Activated naive CD4-positive, alpha-beta T cell treated with anti-CD3 and anti-CD28 coated beads for 36 hours (primary cell): ENCODE measurements at places on chromosomes 5 and 9. TPM values are rescaled to one million over a fixed set of nuclear protein-coding genes. Genes with fewer than 3 reads are reported as not detected.

NTNG2 gene
- 0.76 TPM for total RNA-seq

NR2F1 gene
- not detected for total RNA-seq

CNTLN gene
- 0.25 TPM for total RNA-seq

OR1K1 gene
- not detected for total RNA-seq

SLC12A7 gene
- total RNA-seq: 13.6 TPM

PARP8 gene
- 20.1 TPM for total RNA-seq

PPP3R2 gene
- total RNA-seq: not detected

AQP7 gene
- not detected for total RNA-seq

GRCh38 chr9:131739959-131740648 is at the start of gene RAPGEF1:
Gene RAPGEF1, minus strand, starts transcription at chr9:131740076. Its CDS starts 246 bp downstream, at chr9:131739830.
- no peaks in the 10 kb centered on the region for H3K27me3 ChIP-seq
- H3K36me3 ChIP-seq: peaks cover 2% of the 10 kb centered on the region
- peaks cover 59% of the 10 kb centered on the region for H3K4me1 ChIP-seq

GRCh38 chr9:99365233-99365980 is 143.3 kb downstream of the SEC61B start:
- peaks cover 61% of the 10 kb centered on the region for H3K27me3 ChIP-seq
- no peaks in the 10 kb centered on the region for H3K36me3 ChIP-seq
- no peak overlapping the region for H3K4me3 ChIP-seq
- H3K27ac ChIP-seq: no peak overlapping the region
- peaks cover 10% of the 10 kb centered on the region for H3K4me1 ChIP-seq

DNA sequence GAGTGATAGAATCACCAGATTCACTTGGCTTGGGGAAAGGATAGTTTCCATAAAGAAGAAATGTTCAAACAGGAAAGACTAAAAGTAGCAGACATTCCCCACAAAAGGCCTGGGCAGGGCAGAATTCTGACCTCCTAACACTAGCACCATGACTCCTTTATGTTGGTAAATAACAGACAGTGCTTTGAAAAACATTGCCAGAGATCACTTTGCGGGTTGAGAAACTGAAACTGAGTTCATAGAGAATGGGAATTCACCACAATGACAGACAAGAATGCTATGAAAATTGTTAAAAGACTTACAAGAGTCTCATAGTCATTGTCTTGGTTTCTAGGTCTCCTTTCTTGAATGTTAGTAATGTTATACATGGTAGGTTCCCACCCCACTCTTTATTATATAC is 172.5 kb upstream of the GLRA1 start:
- H3K27ac ChIP-seq: no peak overlapping the region
- no peaks in the 10 kb centered on the region for H3K27me3 ChIP-seq
- no peaks in the 10 kb centered on the region for H3K36me3 ChIP-seq
- DNase-seq: no peak
- no peak overlapping the region for H3K4me3 ChIP-seq
- H3K4me1 ChIP-seq: peaks cover 8% of the 10 kb centered on the region

DNA sequence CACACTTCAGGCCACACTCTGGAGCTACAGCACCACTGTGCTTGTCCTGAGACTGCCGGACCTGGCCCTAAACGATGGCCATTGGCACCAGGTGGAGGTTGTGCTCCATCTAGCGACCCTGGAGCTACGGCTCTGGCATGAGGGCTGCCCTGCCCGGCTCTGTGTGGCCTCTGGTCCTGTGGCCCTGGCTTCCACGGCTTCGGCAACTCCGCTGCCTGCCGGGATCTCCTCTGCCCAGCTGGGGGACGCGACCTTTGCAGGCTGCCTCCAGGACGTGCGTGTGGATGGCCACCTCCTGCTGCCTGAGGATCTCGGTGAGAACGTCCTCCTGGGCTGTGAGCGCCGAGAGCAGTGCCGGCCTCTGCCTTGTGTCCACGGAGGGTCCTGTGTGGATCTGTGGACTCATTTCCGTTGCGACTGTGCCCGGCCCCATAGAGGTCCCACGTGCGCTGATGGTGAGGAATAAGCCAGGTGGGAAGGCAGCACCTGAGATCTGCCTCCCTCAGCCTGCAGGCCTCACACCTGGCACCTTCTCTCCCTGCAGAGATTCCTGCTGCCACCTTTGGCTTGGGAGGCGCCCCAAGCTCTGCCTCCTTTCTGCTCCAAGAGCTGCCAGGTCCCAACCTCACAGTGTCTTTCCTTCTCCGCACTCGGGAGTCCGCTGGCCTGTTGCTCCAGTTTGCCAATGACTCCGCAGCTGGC is 14.7 kb downstream of the CRB2 start:
- H3K36me3 ChIP-seq: no peaks in the 10 kb centered on the region
- H3K27ac ChIP-seq: no peak overlapping the region
- no peak for DNase-seq
- H3K4me3 ChIP-seq: no peak overlapping the region
- H3K4me1 ChIP-seq: peaks cover 8% of the 10 kb centered on the region
- H3K27me3 ChIP-seq: peaks cover 43% of the 10 kb centered on the region

- peaks cover 14% of the 10 kb centered on the region for H3K27me3 ChIP-seq
- DNase-seq: no peak
- H3K4me1 ChIP-seq: no peaks in the 10 kb centered on the region
- no peaks in the 10 kb centered on the region for H3K36me3 ChIP-seq
Observed at GRCh38 chr5:124592891-124593290, 153.5 kb downstream of the ZNF608 start.

DNA sequence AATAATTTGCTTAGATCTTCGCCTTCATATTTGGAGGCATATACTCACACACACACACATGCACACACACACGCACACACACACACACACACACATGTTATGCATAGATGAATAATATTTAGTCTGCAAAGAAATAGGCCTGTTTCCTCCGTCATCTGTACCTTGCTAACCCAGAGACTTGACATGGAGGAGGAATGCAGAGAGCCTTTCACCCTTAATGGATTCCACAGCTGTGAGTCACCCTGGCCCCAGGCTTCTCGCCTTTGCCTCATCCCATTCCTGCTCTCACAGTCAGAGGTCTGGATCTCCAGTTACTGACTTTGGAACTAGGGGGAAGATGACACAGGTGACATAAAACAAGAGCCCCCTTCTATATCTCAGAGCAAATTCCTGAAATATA is 29.7 kb downstream of the ZNF462 start:
- H3K27me3 ChIP-seq: peaks cover 2% of the 10 kb centered on the region
- H3K27ac ChIP-seq: no peak overlapping the region
- no peak for DNase-seq
- no peak overlapping the region for H3K4me3 ChIP-seq
- no peaks in the 10 kb centered on the region for H3K4me1 ChIP-seq

DNA sequence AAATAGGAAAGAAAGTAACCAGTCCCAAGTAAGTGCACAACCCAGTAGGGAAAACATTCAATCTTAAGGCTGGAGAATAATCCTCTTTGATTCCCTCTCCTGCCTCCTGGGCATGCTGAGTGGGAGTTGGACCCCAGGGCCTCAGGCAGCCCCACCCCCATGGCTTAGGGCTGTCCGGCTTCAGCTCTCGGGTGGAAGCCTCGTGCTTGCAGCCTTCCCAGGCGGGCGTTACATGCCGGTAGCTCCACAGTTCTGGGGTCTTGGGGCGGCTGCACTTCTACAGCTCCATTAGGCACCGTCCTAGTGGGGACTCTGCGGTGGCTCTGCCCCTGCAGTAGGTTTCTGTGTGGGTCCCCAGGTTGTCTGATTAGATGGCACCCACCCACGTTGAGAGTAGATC is 10.1 kb downstream of the GLIPR2 start:
- no peak overlapping the region for H3K27ac ChIP-seq
- DNase-seq: no peak
- H3K36me3 ChIP-seq: peaks cover 15% of the 10 kb centered on the region
- peaks cover 88% of the 10 kb centered on the region for H3K4me1 ChIP-seq
- no peak overlapping the region for H3K4me3 ChIP-seq

- DNase-seq: no peak
- no peak overlapping the region for H3K4me3 ChIP-seq
- no peaks in the 10 kb centered on the region for H3K36me3 ChIP-seq
- H3K27me3 ChIP-seq: peaks cover 28% of the 10 kb centered on the region
- no peaks in the 10 kb centered on the region for H3K4me1 ChIP-seq
- H3K27ac ChIP-seq: no peak overlapping the region
Observed at GRCh38 chr9:90600029-90600428, 42.6 kb downstream of the DIRAS2 start.

DNA sequence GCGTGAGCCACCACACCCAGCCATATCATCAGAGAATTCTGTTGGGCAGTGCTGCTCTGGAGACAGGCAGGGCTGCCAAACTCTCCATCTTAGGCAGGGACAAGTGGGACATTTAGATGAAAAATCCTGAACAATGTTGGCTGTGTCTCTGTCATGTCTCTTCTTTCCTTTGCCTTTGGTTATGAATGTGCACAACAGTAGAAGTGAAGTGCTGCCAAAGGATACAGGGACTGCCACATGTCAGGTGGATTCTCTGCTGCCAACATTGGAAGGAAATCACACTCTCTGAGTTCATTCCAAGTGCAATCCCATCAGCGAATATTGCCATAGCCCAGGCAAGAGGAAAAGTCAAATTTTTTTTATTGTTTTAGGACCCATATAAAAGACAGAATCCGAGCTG is 348.8 kb downstream of the TRPM3 start:
- H3K36me3 ChIP-seq: no peaks in the 10 kb centered on the region
- H3K4me1 ChIP-seq: no peaks in the 10 kb centered on the region
- H3K4me3 ChIP-seq: no peak overlapping the region
- no peak overlapping the region for H3K27ac ChIP-seq
- peaks cover 4% of the 10 kb centered on the region for H3K27me3 ChIP-seq

DNA sequence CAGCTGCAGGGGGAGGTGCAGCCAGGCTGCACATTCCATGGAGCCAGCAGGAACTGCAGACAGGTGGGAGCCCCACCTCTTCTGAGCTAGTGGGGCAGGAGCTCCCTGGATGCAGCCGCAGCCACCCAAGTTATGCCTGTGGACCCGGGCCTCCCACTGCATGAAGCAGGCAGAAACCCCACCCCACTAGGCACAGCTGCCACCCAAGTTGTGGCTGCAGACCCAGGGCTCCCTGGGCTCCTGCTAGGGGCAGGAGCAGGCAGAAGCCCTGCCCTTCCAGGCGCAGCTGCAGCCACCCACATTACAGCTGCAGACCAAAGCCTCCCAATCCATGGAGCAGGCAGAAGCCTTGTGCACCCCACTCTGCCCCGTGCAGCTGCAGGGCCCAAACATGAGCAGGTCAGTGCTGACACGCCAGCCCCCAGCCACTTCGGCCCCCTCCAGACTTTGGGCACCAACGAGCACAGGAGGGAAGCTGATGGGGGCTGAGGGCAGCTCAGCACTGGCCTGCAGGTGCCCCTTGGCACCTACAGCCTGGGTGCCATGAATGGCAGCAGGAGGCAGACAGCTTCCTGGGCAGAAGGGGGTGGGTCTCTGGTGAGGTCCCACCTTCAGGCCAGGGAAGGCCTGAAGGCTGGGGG is 106.9 kb downstream of the C9orf50 start:
- H3K36me3 ChIP-seq: no peaks in the 10 kb centered on the region
- H3K27me3 ChIP-seq: no peaks in the 10 kb centered on the region
- H3K27ac ChIP-seq: no peak overlapping the region
- no peak for DNase-seq
- no peak overlapping the region for H3K4me3 ChIP-seq

GRCh38 chr5:117776977-117777376 is 1202.4 kb upstream of the SEMA6A start:
- no peaks in the 10 kb centered on the region for H3K4me1 ChIP-seq
- H3K4me3 ChIP-seq: no peak overlapping the region
- no peak for DNase-seq

DNA sequence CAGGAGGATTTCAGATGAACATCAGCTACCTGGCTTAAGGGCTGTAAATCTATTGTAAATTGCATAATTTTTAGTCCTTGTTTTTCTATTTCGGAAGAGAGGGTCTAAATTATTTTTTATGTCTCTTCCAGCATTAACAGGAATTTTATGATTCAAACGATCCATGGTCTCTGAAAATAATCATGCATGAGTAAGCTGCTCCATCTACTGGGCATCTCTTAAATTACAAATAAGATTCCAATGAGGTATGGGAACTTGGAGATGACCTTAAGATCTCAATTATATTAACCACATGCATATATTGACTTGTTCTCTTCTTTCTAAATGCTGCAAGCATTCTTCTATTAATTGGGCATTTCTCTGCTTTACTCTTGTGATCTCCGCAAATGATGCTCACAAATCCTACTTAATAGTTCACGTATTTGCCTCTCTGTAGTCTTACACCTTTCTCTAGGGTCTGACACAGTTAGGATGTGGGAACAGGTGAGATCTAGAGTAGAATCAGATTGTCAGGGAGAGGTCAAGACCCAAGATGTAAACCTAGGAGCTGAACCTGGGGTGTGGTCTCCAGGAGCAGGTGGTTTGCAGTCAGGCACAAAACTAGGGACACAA is 86.9 kb downstream of the NUDT12 start:
- H3K27me3 ChIP-seq: no peaks in the 10 kb centered on the region
- H3K4me3 ChIP-seq: no peak overlapping the region
- H3K27ac ChIP-seq: no peak overlapping the region

DNA sequence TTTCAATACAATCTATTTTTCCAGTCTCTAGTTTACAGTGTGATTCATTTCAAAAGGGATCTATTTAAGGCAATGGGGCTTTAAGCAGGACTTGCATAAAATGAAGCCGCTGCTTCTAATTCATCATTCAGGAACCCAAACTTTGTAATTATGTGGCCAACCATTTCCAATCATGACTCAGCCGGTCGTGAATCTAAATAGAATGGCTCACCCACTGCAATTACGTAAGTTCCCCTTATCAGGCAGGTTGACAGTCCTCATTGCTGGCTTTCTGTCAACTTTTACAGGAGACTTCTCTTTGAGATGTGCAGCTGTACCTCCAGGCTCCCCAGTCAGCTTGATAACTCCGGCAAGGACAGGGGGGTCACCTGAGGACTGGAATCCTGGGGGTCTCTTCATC is 152.8 kb upstream of the DAP start:
- no peak for DNase-seq
- no peak overlapping the region for H3K27ac ChIP-seq
- no peaks in the 10 kb centered on the region for H3K36me3 ChIP-seq
- H3K4me1 ChIP-seq: no peaks in the 10 kb centered on the region

GRCh38 chr5:43110606-43111170 is 10.0 kb upstream of the ZNF131 start:
- H3K27me3 ChIP-seq: no peaks in the 10 kb centered on the region
- no peaks in the 10 kb centered on the region for H3K36me3 ChIP-seq
- no peak overlapping the region for H3K4me3 ChIP-seq
- peak; percentile 81 for DNase-seq
- peak overlapping the region; percentile 71 for H3K27ac ChIP-seq
- peaks cover 44% of the 10 kb centered on the region for H3K4me1 ChIP-seq

DNA sequence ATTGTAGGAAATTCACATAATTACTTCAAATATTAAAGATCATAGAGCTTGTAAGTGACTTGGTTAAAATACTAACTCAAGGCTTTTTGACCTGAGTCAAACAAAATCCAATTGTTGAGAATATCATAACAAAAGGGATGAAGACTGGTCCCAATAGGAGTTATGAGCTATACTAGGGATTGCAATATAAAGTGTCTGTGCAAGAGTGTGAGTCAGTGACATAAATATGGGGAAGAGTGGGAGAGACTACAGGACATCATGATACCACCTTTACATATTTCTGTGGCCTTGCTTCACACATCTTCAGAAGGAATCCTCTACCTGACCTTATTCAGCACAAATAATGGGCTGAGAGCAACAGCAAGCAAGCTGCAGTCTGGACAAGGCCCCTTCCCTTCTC is 180.9 kb upstream of the SLC24A2 start:
- peaks cover 11% of the 10 kb centered on the region for H3K4me1 ChIP-seq
- no peaks in the 10 kb centered on the region for H3K36me3 ChIP-seq
- H3K27ac ChIP-seq: no peak overlapping the region
- no peaks in the 10 kb centered on the region for H3K27me3 ChIP-seq
